ENCODE measurements at places on chromosomes 13 and 19.

DNA sequence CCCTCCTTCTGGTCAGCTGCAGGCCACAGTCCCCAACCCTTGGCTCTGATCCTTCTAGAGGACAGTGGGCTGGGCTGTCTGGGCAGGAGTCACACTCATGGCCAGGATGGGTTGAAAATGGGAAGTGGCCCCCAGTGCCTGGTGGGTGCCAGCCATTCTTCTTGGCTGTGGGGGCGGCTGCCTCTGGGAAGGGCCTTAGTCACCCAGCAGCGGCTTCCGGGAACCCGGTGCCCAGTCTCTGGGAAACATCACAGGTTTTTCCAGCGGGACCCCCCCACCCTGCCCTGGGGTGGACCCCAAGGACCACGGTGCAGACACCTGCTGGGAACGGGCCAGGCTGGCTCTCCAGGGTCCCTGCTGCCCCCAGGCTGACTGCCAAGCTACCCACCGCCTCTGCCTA, 27.3 kb upstream of the SLC7A10 start:
- peaks cover 10% of the 10 kb centered on the region for H3K27me3 ChIP-seq
- no peak for DNase-seq

DNA sequence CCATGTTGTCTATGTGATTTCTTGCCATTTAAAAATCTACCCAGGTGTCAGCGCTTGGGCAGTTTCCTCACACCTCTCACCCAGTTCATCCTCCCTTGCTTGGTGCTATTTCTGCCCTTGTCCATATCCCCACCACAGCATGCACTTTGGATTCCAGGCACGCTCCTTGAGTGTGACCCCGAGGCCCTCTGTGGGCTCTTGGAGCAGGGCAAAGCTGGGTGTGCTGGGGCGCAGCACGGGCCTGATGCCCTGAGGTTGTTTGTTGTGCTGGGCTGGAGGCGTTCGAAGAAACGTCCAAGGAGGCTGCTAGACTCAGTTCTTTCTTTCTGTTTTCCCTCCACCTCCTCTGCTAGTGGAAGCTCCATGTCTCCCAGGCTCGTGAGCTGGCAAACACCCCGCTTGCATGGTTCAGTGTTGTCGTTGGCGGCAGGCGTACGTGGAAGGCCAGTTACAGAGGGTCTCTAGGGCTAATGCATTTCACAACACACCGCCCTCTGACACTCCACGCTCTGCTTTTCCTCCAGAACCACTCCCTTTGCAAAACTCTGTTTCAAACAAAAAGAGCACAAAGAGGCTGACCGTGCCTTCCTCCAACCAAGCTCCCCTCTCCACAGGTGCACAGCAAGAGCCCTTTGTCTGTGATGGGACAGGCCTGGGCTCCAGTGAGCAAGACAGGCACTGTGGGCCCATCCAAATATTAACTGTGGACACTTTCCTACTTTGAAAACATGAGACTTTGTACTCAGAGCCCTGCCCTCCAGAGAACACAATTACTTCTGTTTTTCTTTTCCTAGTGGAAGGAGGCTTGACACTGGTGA, 117.7 kb upstream of the GJB6 start:
- DNase-seq = no peak
- H3K27me3 ChIP-seq = peaks cover 4% of the 10 kb centered on the region
- no peak overlapping the region for H3K27ac ChIP-seq
- H3K4me3 ChIP-seq = no peak overlapping the region

GRCh38 chr13:105247830-105248229, 1287.6 kb downstream of the EFNB2 start:
- no peak overlapping the region for H3K27ac ChIP-seq
- no peak overlapping the region for H3K4me3 ChIP-seq
- H3K27me3 ChIP-seq = peaks cover 6% of the 10 kb centered on the region
- no peak for DNase-seq
- H3K4me1 ChIP-seq = no peaks in the 10 kb centered on the region

- H3K4me3 ChIP-seq = peak overlapping the region; percentile 78
- peaks cover 52% of the 10 kb centered on the region for H3K4me1 ChIP-seq
- H3K36me3 ChIP-seq = no peaks in the 10 kb centered on the region
- no peak for DNase-seq
- peak overlapping the region; percentile 94 for H3K27ac ChIP-seq
Measured at GRCh38 chr19:35714601-35715354, 3.0 kb upstream of the KMT2B start.

GRCh38 chr13:99307247-99307646, at the start of gene GPR183:
TSS of gene GPR183 (minus strand) at chr13:99307399. CDS start at chr13:99296145, 11,254 bp downstream.
- peak within 1 kb of the TSS; percentile 99 for H3K4me3 ChIP-seq
- no peaks in the 10 kb centered on the region for H3K27me3 ChIP-seq
- H3K27ac ChIP-seq = peak within 1 kb of the TSS; percentile 98
- peak; percentile 25 for DNase-seq
- peaks cover 20% of the 10 kb centered on the region for H3K36me3 ChIP-seq
- peaks cover 61% of the 10 kb centered on the region for H3K4me1 ChIP-seq

- no peak for DNase-seq
- no peaks in the 10 kb centered on the region for H3K36me3 ChIP-seq
- H3K27ac ChIP-seq = no peak overlapping the region
- no peak overlapping the region for H3K4me3 ChIP-seq
- peaks cover 5% of the 10 kb centered on the region for H3K4me1 ChIP-seq
- H3K27me3 ChIP-seq = no peaks in the 10 kb centered on the region
Measured at GRCh38 chr13:24243302-24243701, 66.1 kb upstream of the C1QTNF9 start.

DNA sequence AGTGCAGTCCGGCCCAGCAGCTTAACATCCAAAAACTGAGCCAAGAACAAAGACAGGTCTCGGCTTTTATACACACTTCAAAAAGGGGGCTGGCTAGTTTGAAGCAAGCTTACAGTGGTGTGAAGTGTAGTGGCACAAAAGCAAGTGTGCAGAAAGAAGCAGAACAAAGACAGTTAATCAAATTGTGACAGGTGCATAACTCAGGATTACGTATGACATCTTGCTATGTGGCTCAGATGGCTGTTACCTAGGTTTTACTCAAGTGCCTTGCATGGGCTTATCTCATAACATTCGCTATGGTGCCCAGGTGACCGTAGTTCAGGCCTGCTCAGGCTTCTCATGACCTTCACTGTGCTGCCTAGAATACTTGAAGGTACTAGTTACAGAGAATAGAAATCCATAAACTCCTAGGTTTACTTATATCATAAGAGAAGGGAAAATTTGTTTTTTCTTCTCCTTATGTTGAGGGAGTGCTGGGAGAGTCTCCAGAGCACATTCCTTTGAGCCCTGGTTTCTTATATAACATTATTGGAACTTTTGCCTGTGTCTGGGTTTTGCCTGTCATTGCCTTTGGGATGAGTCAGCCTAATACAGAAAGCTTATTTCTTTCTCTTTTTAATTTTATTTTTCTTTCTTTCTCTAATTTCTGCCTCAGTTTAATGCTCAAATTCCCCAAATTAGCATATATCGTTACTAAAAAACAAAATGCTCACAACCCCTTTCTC, 1629.1 kb upstream of the PCDH20 start:
- H3K4me1 ChIP-seq = no peaks in the 10 kb centered on the region
- no peak overlapping the region for H3K27ac ChIP-seq
- no peaks in the 10 kb centered on the region for H3K36me3 ChIP-seq
- no peaks in the 10 kb centered on the region for H3K27me3 ChIP-seq
- no peak overlapping the region for H3K4me3 ChIP-seq

GRCh38 chr19:7831452-7831851, 1.4 kb downstream of the EVI5L start:
- peaks cover 1% of the 10 kb centered on the region for H3K27me3 ChIP-seq
- H3K36me3 ChIP-seq = no peaks in the 10 kb centered on the region
- H3K27ac ChIP-seq = no peak overlapping the region
- H3K4me1 ChIP-seq = peaks cover 23% of the 10 kb centered on the region
- DNase-seq = no peak

- H3K4me1 ChIP-seq = peaks cover 6% of the 10 kb centered on the region
- no peak overlapping the region for H3K4me3 ChIP-seq
- DNase-seq = no peak
- peaks cover 3% of the 10 kb centered on the region for H3K36me3 ChIP-seq
- peaks cover 5% of the 10 kb centered on the region for H3K27me3 ChIP-seq
- H3K27ac ChIP-seq = no peak overlapping the region
Measured at GRCh38 chr13:29160862-29161261, 340.7 kb downstream of the MTUS2 start.

DNA sequence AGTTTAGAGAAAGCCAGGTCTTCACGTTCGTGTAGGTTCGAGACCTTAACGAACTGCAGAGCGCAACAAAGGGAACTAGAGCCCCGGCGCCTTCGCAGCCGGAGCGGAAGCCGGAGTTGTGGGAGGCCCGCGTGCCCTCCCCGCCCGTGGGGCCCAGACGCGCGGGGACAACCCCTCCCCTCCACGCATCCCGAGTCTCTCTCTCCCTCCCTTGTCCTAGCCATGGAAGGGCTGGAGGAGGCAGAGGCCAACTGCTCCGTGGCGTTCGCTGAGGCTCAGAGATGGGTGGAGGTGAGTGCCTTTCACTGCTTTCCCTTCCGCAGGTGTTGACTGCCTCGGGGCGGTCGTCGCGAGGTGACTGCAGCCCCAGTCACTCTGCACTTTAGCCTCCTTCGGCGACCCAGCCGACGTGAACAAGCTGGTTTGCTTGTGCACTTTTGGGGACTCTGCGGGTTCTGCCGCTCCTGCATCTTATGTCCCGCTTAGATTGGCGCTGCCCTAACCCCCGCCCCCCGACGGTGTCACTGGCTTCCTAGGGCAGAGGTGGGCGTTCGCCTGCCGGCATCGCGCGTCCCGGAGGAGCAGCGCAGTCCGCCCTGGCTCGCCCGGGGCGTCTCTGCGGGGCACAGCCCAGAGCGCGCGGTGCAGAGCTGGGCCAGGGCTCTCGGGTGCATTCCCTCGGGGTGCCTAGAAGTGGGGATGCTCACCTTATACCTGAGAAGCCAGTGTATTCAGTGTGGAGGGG, 478 bp downstream of the LMO7 start:
- DNase-seq = peak; percentile 12
- H3K4me3 ChIP-seq = peak overlapping the region; percentile 86
- no peaks in the 10 kb centered on the region for H3K36me3 ChIP-seq
- H3K4me1 ChIP-seq = peaks cover 13% of the 10 kb centered on the region

DNA sequence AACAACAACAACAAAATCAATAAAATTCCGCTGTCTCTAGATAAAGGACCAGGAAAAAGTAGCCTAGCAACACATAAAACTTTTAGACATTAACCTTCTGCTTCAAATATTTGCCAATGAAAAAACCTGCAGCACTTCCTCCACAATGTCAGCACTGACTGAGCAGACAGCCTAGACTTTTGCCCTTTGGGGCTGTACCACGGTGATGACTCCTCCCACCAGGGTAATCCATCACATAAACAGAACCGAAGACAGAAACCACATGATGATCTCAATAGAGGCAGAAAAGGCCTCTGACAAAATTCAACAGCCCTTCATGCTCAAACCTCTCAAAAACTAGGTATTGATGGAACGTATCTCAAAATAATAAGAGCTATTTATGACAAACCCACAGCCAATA, 30.2 kb upstream of the TRPC4 start:
- H3K27ac ChIP-seq = no peak overlapping the region
- no peaks in the 10 kb centered on the region for H3K36me3 ChIP-seq
- H3K27me3 ChIP-seq = no peaks in the 10 kb centered on the region
- H3K4me1 ChIP-seq = no peaks in the 10 kb centered on the region

- H3K36me3 ChIP-seq = peaks cover 2% of the 10 kb centered on the region
- peak; percentile 67 for DNase-seq
- no peak overlapping the region for H3K4me3 ChIP-seq
Measured at GRCh38 chr19:8585894-8586750, 8.9 kb upstream of the MYO1F start.

- DNase-seq = no peak
- H3K4me1 ChIP-seq = peaks cover 2% of the 10 kb centered on the region
- H3K36me3 ChIP-seq = no peaks in the 10 kb centered on the region
- H3K27me3 ChIP-seq = peaks cover 18% of the 10 kb centered on the region
- H3K27ac ChIP-seq = no peak overlapping the region
- H3K4me3 ChIP-seq = no peak overlapping the region
Measured at GRCh38 chr13:102708211-102708610, 13.4 kb upstream of the METTL21C start.

GRCh38 chr13:85631801-85632200, 167.4 kb downstream of the SLITRK6 start:
- H3K27me3 ChIP-seq = no peaks in the 10 kb centered on the region
- H3K4me1 ChIP-seq = no peaks in the 10 kb centered on the region
- no peak for DNase-seq
- H3K4me3 ChIP-seq = no peak overlapping the region

- H3K4me3 ChIP-seq = no peak overlapping the region
- peak overlapping the region; percentile 72 for H3K27ac ChIP-seq
- no peaks in the 10 kb centered on the region for H3K27me3 ChIP-seq
- no peak for DNase-seq
- H3K4me1 ChIP-seq = peaks cover 25% of the 10 kb centered on the region
- H3K36me3 ChIP-seq = no peaks in the 10 kb centered on the region
Measured at GRCh38 chr13:39777527-39778061, 122.1 kb downstream of the COG6 start.

DNA sequence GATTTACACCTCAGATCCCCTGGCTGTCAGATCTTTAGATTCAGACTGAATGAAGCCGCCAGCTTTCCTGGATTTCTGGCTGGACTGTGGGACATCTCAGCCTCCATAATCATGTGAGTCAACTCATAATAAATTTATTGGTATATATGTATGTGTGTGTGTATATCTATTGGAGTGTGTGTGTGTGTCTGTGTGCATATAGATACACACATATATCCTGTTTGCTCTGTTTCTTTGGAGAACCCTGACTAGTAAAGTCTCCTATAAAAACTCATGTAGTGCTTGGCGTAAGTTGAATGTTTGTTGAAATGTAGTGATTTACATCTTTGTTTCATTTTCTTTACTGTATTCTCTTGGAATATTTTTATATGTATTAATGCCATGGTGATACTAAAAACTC, 499.5 kb upstream of the KLF12 start:
- H3K36me3 ChIP-seq = no peaks in the 10 kb centered on the region
- no peak overlapping the region for H3K4me3 ChIP-seq
- H3K4me1 ChIP-seq = no peaks in the 10 kb centered on the region
- no peak overlapping the region for H3K27ac ChIP-seq
- no peak for DNase-seq

DNA sequence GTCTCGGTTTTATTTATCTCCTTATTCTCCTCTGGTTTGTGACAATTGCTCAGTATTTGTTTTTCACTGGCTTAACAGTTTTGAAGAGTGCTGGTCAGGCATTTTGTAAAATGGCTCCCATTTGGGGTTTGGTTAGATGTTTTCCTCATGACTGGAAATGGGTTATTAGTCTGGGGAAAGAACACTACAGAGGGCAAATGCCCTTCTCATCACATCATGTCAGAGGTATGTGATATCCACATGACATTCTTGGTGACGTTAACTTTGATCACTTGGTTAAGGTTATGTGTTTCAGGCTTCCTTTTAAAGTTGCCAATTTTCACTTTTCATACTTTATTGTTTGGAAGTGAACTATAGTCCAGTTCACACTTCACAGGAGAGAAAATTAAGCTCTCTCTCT, 74.8 kb upstream of the KLHL1 start:
- no peaks in the 10 kb centered on the region for H3K4me1 ChIP-seq
- H3K4me3 ChIP-seq = no peak overlapping the region
- DNase-seq = no peak

- no peaks in the 10 kb centered on the region for H3K4me1 ChIP-seq
- no peaks in the 10 kb centered on the region for H3K36me3 ChIP-seq
- H3K4me3 ChIP-seq = no peak overlapping the region
- peaks cover 54% of the 10 kb centered on the region for H3K27me3 ChIP-seq
- DNase-seq = no peak
Measured at GRCh38 chr19:29449371-29449770, 76.4 kb upstream of the VSTM2B start.

Measured in T-helper 17 cell (primary cell).